ENCODE measurements at places on chromosomes 12 and 14.

DNA sequence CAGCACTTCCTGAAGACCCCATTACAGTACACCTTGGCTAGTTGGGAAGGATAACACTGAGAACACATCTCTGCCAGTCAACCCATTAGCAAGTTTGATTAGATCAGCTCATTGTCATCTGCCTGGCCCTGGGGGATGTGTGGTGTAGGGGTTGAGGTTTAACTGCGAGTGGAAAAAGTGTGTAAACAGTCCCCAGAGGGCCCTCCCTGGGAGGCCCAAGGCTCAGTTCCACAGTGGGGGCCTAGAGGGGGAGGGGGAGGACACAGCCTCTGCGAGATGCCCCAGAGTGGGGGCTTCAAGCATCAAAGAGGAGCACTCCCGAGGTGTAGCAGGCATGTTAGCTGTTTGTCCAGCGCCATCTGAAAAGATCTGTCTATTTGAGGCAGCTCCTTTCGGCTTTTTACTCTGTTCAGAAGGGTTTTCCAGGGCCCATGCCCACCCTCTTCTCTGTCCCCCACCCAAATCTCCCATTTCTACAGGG, 344 bp downstream of the LPAR5 start:
- DNase-seq = no peak

DNA sequence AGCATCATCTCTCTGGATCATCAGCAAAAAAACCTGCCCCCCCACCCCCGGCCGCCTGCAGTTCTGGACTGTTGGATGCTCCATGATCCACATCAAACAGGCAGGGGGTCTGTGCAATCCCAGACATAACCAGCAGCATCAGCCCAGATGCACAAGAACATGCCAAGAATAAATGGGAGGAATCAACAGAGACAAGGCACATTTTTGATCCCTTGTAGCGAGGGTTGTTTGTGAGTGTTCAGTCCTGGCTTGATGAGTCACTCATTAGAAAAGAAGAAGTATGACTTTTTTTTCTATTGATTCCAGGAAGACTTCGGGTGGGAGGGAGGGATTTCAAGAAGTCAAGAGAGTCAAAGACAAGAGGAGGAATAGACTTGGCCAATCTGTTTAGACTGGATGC, 244.2 kb downstream of the KSR2 start:
- DNase-seq = no peak

DNA sequence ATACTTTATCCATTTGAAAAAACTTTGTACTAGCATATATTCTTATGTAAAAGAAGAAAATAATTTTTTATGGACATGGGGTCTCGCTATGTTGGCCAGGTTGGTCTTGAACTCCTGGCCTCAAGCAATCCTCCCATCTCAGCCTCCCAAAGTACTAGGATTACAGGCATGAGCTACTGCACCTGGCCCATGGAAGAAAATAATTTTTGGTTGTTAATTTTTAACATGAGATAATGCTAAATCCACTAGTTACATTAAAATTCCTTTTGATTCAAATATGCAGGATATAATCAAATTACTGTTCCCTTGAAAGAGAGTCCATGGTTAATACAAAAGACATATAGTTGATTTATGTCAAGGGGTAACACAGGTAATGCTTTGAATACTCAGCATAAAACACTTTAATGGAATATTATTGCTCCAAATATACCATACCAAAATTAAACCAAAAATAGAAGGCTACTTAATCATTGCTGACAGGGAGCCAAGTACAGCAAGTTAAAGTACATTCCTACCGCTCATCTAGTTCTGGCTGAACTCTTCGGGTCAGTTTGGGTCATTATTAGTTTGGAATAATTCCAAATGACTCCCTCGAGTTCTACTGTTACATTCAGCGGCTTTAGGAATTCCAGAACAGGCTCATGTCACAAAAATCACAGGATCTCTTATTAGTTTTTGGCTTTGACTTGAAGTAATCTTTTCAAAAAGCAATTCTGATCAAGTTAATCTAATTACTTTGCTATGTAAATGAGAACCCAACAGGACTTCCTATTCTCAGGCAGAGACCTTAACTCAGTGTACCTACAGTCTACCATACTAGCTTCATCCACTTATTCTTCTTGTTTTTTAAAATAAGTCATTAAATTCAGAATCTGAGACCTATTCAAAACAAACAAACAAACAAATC, 6.1 kb downstream of the SOS2 start:
- no peak for DNase-seq

DNA sequence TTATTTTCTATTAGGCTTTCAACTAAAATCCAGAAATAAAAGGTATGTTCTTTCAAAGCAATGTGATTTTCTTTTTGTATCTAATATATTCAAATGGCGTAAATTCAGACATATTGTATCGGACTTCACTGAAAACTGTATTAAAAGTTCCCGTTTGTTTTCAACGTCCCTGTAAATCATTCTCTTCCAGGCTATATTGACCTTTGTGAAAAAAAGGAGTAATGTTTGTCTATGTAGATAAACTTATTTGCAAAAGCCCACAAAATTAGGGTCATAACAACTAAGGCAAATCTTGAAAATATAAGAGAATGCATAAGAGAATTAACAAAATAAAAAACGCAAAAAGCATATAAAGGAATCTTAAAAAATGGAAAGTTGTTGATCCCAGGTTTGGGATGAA, 1492.4 kb downstream of the AACS start:
- DNase-seq = no peak

DNA sequence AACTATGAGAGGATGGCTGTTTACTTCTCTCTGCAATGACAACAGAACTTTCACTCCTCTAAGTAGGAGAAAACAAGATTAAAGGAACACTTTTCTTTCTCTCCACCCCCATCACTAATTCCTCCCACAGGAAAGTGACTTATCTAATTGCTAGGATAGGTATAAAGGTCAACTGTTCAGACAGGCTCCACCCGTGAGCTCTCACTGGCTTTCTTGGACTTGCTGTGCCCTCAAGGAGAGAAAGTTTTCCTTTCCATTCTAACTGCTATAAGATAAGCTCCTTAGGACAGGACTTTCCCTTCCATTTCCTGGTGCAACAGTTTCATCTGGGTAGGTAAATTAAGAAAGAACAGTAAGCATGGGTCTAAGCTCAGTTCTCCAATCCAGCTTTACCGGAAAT, 4.8 kb downstream of the SLC41A2 start:
- DNase-seq = no peak

Data from WTC11 (cell line).